Activated T-helper 17 cell treated with anti-CD3 and anti-CD28 coated beads, Interleukin-2, amount 50 U/mL, for 72 hours (primary cell): ENCODE measurements at places on chromosomes 5 and 9. TPM values are rescaled to one million over a fixed set of nuclear protein-coding genes. Genes with fewer than 3 reads are reported as not detected.

DNA sequence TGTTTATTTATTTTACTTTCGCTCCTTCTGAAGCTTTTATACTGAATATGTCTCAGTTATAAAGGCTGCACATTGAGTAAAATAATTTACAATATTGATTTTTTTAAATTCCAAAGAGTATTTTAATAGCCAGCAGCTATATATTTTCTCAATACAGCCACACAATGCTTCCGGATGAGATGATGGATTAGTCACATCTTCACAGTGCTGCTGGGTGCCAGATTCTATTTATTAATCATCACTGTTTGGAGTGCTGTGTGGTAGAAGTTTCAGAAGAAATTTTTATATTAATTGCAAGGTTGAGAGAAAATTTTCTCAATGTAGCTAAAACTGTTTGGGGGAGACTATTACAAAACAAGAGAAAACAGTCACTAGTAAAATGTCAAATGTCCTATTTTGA, 989.8 kb downstream of the TLE4 start:
- no peak for ATAC-seq

DNA sequence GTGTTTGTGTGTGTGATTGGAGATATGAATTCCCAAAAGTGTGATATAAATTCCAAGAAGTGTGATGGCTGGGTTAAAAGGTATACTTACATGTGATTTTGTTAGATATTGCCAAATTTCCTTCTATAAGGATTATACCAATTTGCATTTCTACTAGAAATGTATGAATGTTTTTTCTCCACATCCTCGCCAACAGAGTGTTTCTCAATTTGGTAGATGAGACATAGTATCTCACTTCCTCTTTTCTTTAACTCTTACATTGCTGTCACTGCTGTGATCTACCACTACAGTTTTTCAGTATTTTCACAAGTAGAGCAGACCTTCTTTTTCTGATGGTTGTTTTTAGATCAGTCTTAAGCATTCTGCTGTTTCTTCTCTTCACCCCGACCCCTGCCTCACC, 111.3 kb downstream of the FER start:
- no peak for ATAC-seq

DNA sequence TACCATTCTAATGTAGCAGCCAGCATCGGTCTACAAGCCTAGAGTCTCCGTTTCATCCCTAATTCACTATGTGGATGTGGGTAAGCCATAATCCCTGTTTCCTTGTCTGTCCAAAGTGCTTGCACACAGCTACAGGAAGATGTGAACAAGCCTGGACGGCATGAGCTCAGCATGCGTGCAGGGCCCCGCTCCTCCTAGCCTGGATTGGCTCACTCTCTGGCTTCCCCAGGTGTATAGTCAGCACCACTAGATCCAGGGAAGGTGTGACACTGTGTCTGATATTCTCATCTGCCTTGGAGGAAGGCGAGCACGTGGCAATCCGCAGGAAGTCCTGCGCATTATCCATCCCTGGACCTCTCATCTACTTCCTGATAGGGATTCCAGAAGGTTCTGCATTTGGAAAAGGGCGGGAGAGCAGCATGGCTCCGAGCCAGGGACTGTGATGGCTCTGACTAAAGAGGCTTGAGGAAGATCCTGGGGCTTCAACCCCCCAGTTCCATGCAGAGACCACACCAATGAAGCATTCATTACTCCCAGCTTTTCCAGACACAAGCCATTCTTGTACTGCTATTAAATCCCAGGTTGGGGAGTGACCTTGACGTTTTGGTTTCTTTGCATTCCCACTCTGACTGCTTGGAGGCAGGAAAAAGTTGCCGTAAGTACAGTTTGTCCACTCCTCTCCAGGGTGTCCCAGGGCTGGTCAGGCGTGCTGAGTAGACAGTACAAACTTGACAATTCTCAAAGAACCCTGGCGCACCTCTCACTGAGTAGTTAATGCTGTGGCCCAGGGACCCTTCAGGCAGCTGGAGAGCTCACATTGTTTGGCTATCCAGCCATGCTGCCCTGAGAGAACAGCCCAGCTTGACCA, 65.6 kb downstream of the PSD2 start:
- ATAC-seq: no peak

DNA sequence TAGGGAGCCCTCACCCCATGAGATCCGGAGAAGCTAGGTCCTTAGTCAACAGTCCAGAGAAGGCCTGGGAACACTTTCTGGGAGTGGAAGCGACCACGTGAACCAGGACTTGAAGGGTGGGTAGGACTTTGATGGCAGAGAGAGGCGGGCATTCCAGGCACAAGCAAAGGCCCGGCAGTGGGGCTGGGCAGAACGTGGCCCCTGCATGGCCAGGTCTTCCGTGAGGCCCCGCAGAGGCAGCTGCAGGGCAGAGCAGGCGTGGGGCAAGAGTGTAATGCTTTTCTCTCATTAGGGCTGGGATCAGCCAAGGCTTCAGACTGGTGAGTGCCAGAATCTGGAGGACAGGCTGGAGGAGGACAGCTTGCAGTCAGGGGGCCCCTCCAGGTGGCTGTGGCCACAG, 184.1 kb downstream of the PAX5 start:
- no peak for ATAC-seq

ROR2 gene
- total RNA-seq: 0.08 TPM

GDA gene
- total RNA-seq: not detected

CCNB1 gene
- total RNA-seq: 175 TPM

COL23A1 gene
- 0.24 TPM for total RNA-seq
